Muscle of arm (tissue), 14 donors: ENCODE measurements at places on chromosomes 4 and X. TPM values are rescaled to one million over a fixed set of nuclear protein-coding genes. Genes with fewer than 3 reads are reported as not detected.

Gene PROM1
- polyA plus RNA-seq, result 65.1 TPM

Gene VCX3B
- polyA plus RNA-seq, result not detected

Gene CCSER1
- not detected for polyA plus RNA-seq

Gene C1QTNF7
- 2.4 TPM for polyA plus RNA-seq

Gene RNF212
- polyA plus RNA-seq, result 3.2 TPM

Gene IGSF1
- polyA plus RNA-seq, result 91.1 TPM

Gene NOX1
- not detected for polyA plus RNA-seq
